ENCODE measurements at places on chromosomes 7 and 10. TPM values are rescaled to one million over a fixed set of nuclear protein-coding genes. Genes with fewer than 3 reads are reported as not detected.

Gene TEX47
- total RNA-seq: not detected

Gene CACNB2
- total RNA-seq: not detected

Gene IFIT3
- total RNA-seq: 5.4 TPM

Gene DOCK1
- total RNA-seq: 0.76 TPM

Gene HOXA11
- total RNA-seq: not detected

Gene FAM237B
- total RNA-seq: not detected

Gene SLC12A9
- 43.9 TPM for total RNA-seq

Gene PITX3
- total RNA-seq: not detected

Gene PARP12
- 134 TPM for total RNA-seq

Gene HOXA6
- total RNA-seq: not detected

Gene PWWP2B
- total RNA-seq: 16.7 TPM

Gene TMEM196
- total RNA-seq: not detected

Gene ACHE
- 0.25 TPM for total RNA-seq

Gene EBLN1
- total RNA-seq: not detected

Gene GPC2
- total RNA-seq: 8.5 TPM

Gene PLXDC2
- 11.8 TPM for total RNA-seq

Gene ATXN7L1
- total RNA-seq: 45.7 TPM

Gene PRKCQ
- total RNA-seq: 66.3 TPM

Gene FAM171A1
- total RNA-seq: 8.0 TPM

Gene KAZALD1
- total RNA-seq: not detected

Gene HABP2
- not detected for total RNA-seq

Gene CDC14C
- not detected for total RNA-seq

Gene GPR26
- total RNA-seq: not detected

Gene CALHM2
- 23.6 TPM for total RNA-seq

Gene ACTL6B
- not detected for total RNA-seq

Gene MMRN2
- 1.6 TPM for total RNA-seq

Gene ENKUR
- 0.85 TPM for total RNA-seq

Gene MIOS
- total RNA-seq: 26.1 TPM

Gene INHBA
- total RNA-seq: 0.12 TPM

Gene PKD2L1
- total RNA-seq: 0.80 TPM

Gene ARPC1B
- 185 TPM for total RNA-seq

Gene SLIT1
- 0.44 TPM for total RNA-seq

Gene BRAT1
- total RNA-seq: 19.5 TPM

Gene NRG3
- not detected for total RNA-seq

Gene GNAT3
- total RNA-seq: not detected

Gene PILRA
- total RNA-seq: 14.5 TPM

Gene UNCX
- total RNA-seq: not detected
